Heart left ventricle (tissue), 16 donors: ENCODE measurements at places on chromosomes 16 and 17. TPM values are rescaled to one million over a fixed set of nuclear protein-coding genes. Genes with fewer than 3 reads are reported as not detected.

GCGR gene
- total RNA-seq: not detected

ZDHHC1 gene
- 6.2 TPM for total RNA-seq

SLC16A11 gene
- 0.88 TPM for total RNA-seq

- DNase-seq: no peak
Observed at GRCh38 chr17:58985971-58986370, 120.7 kb downstream of the TRIM37 start.

GRCh38 chr16:21338537-21339268 is 60.6 kb upstream of the CRYM start:
- DNase-seq: no peak

DNA sequence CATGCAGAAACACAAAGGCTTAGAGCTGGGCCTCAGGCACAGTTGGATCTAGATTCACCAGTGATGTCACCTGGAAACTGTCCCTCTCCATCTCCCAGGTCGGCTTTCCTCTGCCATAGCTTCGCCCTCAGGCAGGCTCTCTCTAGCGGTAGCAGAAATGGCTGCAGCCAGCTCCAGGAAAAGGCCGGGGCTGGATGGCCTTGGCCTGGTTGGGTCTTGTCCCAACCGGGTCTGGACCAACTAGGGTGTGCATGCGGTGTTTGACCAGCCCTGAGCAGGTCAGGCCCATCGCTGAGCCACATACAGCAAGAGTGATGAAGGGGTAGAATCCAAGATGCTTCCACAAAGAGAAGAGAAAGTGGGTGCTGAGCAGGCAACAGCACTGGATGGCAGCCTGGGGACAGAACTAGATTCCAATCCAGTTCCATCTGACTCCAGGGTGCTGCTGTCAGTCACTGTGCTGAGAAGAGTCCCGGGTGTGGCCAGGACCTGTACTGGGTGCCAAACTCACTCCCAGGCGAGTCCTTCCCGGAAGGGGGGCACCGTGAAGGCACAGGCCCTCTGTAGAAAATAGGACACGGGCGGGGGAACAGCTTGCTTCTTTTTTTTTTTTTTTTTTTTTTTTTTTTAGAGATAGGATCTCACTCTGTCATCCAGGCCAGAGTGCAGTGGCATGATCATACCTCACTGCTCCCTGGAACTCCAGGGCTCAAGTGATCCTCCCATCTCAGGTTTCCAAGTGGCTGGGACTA is 51.8 kb downstream of the SOCS3 start:
- DNase-seq: no peak

- no peak for DNase-seq
Observed at GRCh38 chr17:33977729-33978514, 277.2 kb upstream of the CCL2 start.

GRCh38 chr17:60577147-60577915 is 22.7 kb upstream of the PPM1D start:
- DNase-seq: peak; percentile 37
